ENCODE measurements at places on chromosomes 3 and 15.

- no peak for DNase-seq
Observed at GRCh38 chr3:95751509-95751908, 1062.9 kb upstream of the EPHA6 start.

DNA sequence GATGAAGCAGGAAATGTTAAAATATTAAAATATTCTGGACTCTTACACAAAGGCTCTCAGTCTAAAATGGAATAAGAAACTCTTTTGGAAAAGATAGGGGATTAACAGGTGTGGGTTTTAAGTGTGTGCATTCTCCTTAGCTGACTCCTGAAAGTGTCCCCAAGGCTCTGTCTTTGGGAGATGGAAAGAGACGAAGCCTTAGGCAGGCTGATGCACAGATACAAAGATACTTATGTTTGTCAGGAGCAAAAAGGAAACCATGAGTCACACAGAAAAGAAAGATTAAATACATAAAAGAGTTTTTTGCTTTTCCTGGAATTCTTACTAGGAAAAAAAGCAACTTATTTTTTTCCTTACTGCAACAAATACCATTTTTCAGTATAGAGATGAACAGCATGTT is 23.8 kb upstream of the ABI3BP start:
- DNase-seq: no peak

- no peak for DNase-seq
Observed at GRCh38 chr15:56767315-56767714, 34.0 kb upstream of the ZNF280D start.

DNA sequence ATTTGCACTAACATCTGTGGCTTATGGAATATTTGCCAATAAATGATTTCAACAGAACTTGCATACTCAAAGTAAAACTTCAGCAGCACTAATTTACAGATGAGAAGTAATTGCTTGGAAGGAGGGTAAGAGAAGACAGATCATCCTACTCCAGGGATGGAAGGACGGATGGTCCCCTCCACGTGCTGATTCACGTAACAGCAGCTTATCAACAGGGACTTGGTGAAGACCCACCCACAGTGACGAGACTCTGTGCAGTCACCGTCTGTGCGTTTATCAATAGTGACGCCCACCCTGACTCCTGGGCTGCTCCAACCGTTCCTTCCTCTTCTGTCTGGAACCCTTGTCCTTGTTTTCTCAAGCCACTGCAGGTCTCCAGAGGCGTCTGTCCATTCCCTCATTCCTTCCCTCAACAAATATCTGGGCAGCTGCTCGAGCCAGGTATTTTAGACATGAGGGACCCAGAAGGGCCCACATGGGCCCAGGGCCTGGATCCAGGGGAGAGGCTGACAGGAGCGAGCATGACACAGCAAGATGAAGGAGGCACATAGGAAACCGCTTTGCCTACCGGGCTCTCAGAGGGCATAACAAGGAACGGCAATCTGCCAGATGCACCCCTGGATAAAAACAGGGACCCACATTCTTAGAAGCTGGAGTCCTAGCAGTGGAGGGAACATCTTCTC is 33.3 kb downstream of the PCSK6 start:
- DNase-seq: no peak

GRCh38 chr3:143529018-143529478 is 319.2 kb downstream of the SLC9A9 start:
- no peak for DNase-seq

DNA sequence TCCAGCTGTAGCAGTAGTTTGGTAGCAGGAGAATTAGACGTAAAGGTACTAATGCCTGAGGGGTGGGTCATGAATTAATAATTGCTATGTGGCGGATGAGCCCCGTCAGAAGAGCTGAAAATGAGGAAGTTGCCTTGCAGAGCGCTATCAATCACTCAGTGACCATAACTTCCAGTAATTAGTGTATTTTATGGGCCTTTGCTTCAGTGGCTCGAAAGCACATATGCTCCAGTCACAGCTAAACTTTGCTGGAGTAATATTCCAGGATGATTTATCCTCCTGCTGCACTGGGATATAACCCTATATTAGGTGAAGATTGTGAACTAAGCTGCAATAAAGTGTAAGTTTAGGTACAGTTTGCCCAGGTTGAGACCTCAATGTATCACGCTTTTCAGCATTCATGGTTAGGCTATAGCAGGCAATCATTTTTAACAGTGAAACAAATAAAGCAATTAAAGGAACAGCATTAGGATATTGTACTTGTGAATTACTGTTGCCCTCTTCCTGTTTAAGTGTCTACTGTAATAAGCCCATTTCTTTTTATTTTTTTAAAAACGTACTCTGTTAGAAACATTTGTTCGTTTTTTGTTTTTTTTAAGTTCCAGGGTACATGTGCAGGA is 104.6 kb upstream of the SKOR1 start:
- DNase-seq: no peak

GRCh38 chr3:178850450-178851190 is 221.0 kb downstream of the ZMAT3 start:
- DNase-seq: no peak

GRCh38 chr15:64686130-64686735 is 89.2 kb downstream of the RBPMS2 start:
- DNase-seq: peak; percentile 9

- DNase-seq: no peak
Observed at GRCh38 chr3:136162322-136162721, 33.8 kb downstream of the MSL2 start.

DNA sequence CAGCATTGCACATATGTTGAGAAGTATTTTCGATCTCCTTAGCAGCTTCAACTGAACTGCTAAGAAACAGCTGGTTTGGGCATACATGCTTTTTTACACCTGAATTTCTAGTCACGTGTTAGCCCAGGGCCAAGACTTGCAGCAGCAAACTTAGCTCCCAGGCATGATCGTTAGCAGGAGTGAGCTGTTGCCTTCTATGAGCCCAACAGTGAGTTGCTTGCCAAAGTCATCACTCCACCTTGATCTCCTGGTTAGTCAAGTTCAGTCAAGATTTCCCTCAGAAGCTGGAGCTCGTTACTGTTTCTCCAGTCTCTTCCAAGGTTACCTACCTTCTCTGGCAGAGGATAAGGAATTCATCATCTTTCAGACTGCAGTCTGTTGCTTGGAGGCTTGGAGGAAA is 100.4 kb upstream of the SEMA6D start:
- DNase-seq: no peak
